ENCODE measurements at places on chromosomes 13 and 19.

DNA sequence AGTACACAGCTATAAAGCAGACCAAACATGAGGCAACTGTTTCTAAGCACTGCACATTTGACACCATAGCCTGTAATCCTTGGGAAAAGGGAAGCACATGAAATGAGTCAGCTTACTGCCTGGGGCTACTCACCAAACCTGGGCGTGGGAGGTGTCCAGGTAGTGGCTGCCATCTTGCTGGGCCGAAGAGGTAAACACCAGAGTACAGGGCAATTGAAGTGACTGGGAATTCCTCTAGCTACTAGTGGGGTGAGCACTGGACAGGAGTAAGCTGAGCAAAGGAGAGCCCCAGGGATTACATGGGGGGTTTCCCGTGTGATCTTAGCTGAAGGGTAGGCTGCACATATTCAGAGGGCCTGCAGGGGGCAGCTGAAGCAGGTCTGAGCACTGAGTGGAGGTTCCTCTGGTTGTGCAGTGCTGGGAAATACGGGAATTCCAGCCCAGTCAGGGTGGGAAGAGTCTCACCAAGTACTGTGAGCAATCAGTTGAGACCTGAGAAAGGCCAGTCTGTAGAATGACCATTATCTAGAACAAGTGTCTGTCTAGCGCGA, 140.5 kb downstream of the SLC7A1 start:
- no peak for DNase-seq

DNA sequence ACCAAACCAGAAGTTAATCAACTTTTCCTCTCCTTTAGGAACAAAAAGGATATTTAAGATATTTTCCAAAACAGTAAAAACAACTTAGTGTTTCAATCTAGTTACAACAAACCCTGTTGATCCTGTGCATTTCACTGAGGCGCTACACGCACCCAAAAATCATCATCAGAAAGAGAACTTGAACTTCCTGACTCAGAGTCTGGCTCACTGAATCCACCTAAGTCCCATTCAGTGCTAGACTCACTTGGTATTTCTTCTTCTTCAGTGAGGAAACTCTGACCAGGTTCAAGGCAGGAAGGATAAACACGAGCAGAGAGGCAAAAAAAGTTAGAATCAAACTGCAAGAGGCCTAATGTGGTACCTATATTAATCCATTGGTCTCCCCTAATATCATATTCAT, 2.2 kb downstream of the KBTBD6 start:
- no peak for DNase-seq

GRCh38 chr19:4597975-4598671, 38.6 kb upstream of the SEMA6B start:
- no peak for DNase-seq

DNA sequence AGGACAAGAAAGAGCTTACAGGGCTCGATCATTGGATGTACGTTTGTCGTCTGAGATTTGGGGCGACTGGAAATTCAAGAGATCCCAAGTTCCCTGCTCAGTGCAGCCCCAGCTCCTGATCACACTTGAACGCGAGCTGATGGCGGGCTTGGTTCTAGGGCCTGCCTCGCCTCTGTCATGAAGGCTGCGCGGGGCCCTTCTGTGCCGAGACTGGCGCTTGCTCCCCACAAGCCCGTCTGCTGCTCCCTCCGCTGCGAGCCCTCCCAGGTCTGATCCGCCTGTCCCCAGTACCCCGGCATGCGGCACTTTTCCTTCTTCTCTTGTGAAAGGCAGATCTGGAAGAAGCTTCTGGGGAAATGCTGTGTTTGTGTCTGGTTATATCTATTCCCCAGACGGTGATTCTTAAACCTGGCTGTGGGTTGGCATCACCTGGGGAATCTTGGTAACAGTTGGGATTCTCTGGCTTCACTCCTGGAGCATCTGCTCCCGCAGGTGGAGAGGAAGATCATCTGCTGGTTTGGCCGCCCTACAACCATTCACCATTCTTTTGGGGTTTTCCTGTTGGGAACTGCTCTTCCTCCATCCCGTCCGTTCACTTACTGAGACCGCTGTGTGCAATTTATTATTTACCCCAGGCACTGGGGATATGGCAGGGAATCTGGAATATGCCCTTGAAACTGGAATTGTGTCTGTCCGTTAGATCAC, 43.6 kb downstream of the SIPA1L3 start:
- no peak for DNase-seq

- no peak for DNase-seq
Observed at GRCh38 chr19:48920949-48921348, 12.6 kb upstream of the DHDH start.

DNA sequence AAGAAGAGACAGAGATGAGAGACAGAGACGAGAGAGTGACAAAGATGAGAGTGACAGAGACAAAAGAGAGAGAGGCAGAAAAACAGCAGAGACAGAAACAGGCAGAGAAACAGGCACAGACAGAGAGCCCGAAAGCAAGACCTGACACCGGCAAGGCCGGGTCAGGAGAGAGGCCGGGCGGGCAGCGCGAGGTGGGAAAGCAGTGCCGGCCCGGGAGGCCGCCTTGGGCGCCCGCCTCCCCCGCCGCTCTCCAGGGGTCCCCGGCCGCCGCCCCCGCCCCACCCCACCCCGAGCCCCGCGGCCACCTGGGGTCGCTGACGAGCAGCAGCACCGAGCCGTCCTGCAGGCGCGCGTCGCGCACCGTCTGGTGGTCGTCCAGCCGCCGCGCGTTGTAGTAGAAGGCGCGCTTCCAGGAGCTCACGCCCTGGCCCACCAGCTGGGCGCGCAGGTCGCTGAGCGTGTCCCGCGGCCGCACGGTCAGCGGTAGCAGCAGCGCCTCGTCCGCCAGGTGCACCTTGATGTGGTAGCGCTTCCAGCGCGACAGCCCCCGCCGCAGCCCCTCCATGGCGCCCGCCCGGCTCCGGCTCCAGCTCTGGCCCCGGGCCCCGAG, at the start of gene TINCR:
Gene TINCR (minus strand): TSS at position 594 of the 610 bp plus-strand sequence.
- DNase-seq = no peak

DNA sequence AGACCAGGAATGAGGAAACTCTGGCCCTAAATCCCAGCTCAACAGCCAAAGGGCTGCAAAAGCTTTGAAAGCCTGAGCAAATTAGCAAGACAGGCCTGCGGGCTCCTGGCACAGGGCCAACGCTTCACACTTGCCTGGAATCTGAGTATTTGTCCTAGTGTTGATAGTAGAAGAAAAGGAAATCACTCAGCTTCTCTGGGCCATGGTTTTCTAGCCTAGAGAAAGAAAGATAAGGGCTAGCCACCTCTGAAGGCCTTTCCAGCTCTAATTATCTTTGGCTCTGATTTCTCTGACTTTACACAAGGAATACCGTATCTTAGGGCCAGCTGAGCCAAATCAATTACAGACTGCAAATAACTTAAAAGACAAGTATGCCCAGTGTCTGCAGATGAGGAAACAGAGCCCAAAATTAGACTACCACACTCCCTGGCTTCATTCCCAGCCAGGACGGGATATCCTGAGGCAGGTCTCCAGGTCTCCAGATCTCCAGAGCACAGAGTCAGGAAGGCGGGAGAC, 69.6 kb downstream of the STK24 start:
- no peak for DNase-seq

DNA sequence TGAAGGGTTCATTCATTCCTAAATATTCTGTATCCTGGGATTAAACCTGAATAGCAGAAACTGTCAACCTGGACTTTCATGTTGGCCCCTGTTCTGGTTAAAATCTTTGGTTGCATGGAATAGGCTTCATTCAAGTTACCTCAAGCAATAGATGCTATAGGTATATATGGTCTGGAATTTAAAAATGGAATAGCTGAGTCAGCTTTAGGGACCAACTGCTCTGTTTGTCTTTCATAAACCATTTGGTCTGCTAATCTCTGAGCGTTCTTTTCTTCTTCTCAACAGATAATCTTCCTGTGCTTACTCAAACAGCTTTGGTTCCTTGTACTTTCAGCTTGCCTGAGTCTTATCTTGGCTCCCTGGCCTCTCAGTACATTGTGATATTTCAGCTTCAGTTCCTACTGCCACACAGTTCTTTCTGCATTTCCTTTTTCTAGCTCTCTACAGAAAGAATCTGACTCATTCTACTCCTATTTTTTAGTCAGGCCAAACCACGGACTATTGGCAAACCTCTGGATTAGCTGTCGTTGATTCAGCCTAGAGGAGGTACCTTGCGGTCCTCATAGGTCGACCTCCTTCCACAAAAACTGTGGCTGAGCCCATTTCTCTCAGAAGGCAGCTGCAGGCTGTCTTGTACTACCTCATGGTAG, 35.9 kb upstream of the MAB21L1 start:
- no peak for DNase-seq

DNA sequence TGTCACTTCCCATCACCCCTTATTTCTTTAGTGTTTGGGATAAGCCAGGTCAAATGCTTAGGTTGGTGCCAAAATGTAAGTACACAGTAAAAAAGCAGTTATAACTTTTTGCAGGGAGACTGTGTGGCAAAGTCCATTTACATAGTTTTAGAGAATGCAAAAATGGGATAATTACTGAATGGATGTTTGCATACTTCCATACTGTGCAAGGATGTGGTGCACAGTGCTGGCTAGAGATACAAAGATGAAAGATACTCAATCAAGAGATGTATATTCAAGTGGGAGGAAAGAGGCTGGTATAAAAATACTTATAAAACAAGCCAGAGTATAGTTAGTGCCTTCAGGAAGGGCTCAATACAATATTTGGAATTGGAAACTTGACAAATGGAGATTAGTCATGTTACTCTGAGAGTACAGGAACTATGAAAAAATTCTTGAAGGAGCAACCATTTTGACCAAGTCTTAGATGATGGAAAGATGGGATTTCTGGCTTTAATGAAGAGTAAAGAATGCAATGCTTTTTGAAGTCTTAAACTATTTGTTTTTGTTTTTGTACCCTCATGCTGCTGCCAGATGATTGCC, 8.0 kb downstream of the PDS5B start:
- no peak for DNase-seq

DNA sequence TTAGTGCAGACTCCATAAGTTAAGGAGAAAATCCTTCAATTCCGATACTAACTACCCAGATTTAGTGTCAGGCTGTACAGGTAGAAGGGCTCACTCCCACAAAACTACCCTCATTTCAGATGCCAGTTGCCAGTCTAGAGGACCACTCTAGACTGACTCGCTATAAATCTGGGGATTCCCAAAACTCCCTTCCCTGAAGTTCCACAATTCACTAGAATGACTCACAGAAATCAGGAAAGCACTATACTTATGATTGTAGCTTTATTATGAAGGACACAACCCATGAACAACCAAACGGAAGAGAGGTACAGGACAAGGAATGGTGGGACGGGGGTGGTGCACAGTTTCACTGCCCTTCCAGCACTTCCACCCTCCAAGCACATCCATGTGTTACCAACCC, 321.2 kb downstream of the DIAPH3 start:
- DNase-seq = no peak

DNA sequence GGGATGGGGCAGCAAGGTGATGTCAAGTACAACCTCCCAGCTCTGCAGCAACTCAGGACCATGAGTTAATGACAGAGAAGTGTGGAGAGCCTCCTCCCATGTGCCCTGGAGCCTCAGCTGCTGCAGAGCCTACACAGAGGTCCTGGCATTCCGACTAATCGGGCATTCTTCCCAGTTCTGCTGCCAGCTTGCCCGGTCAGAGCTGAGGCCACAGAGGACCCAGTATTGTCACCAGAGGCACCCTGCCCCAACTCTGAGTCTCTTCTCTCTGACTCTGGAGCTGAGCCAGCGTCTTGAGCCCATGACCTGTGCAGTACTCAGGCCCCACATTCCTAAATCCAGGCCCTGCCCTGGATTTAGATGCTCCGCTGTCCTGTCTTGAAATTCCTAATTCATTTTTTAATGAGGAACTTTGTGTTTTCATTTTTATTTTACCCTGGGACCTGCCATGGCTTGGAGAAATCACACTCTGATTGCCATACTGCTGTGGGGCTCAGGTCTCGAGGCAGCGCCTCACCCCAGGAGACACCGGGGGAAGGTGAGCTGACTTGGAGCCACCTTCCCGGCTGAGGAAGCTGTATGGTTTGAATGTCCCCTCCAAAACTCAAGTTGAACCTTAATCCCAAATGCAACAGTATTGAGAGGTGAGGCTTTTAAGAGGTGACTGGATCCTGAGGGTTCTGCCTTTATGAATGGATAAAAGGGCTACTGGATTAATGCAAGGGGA, 144.9 kb upstream of the ZNF507 start:
- no peak for DNase-seq

GRCh38 chr13:35332134-35332533, 144.4 kb downstream of the MAB21L1 start:
- no peak for DNase-seq

- peak; percentile 82 for DNase-seq
Observed at GRCh38 chr19:940591-941291, 14.9 kb downstream of the ARID3A start.

DNA sequence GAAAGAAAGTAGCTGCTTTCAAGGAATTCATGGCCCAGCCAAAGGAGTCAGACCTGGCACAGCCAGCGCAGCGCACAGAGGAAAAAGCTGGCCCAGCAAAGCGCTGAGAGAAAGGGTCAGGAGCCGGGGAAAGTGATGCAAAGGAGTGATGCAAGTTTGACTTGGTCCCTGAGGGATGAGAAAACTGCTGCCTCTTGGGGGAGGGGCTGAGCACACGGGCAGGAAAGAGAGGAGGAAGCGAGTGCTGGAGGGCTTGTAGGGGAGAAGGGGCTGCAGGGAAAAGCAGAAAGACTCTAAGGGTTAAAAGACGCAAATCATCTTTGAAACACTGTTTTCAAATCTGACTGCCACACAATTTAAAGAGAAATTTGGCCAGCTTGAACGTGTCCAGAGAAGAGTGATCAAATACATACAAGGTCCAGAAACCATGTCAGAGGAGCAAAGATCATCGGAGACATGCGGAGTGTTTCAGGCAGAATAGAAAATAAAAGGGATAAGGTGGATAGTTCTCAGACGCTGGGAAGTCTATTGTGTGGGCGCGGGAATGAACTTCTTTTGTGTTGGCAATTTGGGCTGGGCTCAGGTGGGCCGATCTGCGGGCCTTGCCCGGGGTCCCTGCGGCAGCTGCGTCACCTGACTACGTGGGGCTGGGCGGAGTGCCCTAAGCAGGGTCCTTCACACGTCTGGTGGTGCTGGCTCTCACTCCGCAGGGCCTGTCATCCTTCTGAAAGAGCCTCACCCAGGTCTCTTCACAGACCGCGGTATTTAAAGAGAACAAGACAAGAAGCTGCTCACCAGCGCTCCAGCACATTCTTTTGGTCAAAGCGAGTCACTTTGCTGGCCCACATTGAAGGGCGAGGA, 18.1 kb downstream of the N4BP2L1 start:
- no peak for DNase-seq

DNA sequence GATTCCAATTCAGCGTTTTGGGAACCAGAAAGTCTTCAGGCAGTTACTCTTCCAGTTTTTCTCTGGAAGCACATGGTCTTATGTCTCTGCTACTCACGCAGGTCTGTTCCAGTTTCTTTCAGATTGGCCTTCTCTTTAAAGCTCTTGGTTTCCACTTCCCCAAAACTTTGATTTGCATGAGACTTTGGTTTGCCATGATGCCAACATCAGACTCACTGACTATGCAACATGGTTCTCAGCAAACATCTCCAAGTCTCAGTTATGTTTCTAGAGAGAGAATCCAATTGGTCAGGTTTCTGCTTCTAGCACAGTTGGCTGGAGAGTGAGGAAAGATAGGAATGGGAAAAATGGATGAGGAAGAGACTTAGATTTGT, 3.1 kb downstream of the AKAP11 start:
- no peak for DNase-seq

- no peak for DNase-seq
Observed at GRCh38 chr13:27562457-27562856, 57.9 kb downstream of the LNX2 start.

Data from DMS 273 treated with DMSO at 0.1 percent for 48 hours (cell line).